ENCODE measurements at places on chromosomes 5 and 9.

DNA sequence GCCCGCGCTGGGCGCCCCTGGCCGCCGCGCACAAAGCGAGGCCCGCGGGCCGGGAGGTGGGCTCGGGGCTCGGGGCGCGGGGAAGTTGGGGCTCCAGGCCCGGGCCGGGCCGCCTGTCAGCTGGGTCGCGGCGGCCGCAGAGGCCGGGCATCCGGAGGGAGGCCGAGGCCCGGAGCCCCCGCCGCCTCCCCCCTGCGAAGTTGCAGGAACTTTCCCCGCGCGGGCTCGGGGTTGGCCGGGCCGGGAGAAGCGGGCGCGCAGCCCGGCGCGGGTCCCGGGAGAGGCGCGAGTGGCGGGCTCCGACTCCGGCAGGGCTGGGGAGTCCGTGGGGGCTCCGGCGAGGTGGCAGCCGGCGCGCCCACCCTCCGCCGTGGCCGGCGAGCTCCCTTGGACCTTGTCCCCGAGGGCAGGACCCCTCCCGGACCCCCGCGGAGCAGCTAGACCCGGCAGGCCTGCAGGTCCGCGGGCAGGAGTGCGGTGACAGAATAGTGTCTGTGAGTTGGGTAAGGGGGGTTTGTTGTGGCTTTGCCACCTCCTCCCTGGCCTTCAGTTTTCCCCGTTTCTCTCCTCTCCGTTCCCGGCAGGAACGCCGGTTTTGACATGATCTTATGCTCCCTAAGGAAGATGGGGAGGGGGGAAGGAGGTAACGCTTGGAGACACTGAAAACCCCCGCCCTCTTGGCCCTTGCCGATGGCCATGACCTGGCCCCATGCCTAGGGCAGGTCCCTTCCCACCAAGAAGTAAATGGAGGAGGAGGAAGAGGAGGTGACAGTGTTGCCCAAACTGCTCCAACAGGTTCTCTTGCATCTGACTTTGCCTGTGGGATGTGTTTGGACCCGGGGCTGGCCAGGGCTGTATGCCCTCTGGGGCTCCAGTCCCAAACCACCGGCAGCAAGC lies 942 bp downstream of the PHF2 start:
- DNase-seq = peak; percentile 91

DNA sequence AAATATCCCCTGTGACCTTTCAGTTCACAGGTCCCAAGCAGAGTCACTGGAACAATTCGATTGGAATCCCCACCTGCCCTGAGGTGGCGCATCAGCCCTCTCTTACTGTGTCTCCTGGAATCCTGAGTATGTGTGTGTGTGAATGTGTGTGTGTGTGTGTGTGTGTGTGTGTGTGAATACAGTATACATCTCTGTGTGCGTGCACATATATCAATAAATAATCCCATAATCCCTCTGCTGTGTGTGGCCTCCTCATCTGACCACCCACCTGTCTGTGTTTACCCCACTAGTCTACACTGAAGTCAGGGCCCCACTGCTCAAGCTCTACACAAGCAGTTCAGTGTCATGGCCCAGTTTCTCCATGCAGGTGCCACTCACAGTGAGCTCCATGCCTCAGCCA lies 187.4 kb downstream of the ERCC6L2 start:
- no peak for DNase-seq

DNA sequence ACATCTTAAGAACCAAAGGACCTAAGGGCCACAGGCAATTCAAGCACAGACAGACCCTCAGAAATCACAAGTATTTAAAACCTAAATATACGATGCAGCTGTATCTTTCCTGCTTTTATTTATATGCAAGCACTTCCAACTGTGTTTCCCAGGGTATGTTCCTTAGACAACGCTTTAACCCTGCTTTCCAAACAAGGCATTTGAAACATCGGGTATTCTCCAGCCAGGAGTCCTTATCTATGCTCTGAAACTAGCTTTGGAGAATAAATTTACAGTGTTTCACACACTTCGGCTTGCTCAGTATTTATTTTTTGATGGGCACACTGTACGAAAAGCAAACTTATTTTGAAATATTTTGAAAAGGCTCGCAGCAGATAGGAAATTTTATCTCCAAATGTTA lies 13.5 kb downstream of the NR6A1 start:
- DNase-seq = no peak

DNA sequence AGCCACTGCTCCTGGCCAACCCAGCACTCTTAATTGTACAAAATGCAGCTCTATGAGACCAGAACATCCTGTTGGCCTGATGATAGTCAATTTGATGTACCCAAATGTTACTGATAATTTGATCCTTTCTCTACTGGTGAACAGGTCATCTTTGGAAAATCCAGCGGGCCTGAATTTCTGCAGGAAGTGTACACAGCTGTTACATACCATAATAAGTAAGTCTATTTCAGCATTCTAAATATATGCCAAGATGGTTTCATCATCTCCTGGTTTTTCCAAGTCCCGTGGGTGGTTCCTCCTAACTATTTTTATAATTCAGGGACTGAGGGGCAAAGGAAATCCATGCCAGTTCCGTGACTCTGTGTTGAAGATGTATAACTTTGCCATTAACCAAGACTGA lies 155.4 kb downstream of the DOCK8 start:
- DNase-seq = no peak

DNA sequence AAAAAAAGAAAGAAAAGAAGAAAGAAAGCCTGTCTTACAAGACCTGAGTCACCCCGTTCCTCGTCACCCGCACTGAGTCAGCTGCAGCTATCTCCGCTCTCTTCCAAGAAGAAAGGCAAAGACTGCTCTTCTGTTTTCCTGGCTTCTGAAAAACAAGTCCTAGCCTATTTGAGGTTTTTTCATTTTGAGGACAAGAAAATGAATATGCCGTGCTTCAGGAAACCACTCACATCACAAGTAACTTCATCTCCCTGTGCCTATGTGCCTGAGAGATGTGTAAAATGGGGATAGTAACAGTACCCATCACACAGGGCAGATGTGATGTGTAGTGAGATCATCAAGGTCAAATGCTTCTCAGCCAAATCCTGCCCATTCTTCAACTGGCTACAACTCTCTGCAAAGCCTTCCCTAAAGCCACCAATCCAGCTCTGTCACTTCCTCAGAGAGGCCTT lies 78.4 kb downstream of the GLDC start:
- DNase-seq = no peak

GRCh38 chr5:151568036-151568435 lies 23.1 kb downstream of the FAT2 start:
- DNase-seq = no peak

DNA sequence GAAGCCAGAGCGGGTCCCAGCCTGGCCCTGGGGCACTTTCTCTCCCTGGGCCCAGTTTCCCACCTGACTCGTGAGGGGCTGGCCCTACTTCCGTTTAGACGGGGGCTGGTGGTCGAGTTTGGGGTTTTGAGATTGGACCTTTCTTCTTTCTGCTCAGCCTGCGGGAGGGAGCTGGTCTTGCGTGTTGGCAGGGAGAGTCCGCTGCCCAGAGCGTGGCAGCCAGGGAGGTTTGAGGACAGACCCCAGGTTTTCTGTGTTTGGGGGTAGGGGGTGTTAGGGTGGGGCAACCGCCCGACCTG lies 6.0 kb upstream of the PITX1 start:
- no peak for DNase-seq

- no peak for DNase-seq
Measured at GRCh38 chr9:134421888-134422287, 95.6 kb downstream of the RXRA start.

DNA sequence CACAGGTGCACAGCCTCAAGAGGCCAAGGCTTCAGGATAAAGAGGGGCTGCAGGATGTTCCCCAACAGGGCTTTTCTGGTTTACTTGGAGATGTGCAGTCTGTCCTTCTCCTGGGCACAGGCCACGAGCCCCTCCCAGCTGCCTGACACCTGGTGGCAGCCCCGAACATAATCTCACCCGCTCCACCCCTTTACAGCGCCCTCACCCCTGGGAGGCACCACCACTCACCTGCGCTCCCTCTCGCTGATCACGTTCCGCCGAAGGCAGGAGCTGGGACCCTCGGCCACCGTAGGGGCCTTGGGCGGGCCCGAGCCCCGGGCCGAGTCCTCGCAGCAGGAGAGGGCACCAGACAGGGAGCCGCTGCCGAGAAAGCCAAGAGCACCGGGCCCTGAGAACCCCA lies 514 bp downstream of the SOHLH1 start:
- no peak for DNase-seq

- DNase-seq = no peak
Measured at GRCh38 chr9:107283623-107284616, 841 bp downstream of the RAD23B start.

GRCh38 chr9:25377039-25377438 lies 301.2 kb downstream of the TUSC1 start:
- DNase-seq = no peak

DNA sequence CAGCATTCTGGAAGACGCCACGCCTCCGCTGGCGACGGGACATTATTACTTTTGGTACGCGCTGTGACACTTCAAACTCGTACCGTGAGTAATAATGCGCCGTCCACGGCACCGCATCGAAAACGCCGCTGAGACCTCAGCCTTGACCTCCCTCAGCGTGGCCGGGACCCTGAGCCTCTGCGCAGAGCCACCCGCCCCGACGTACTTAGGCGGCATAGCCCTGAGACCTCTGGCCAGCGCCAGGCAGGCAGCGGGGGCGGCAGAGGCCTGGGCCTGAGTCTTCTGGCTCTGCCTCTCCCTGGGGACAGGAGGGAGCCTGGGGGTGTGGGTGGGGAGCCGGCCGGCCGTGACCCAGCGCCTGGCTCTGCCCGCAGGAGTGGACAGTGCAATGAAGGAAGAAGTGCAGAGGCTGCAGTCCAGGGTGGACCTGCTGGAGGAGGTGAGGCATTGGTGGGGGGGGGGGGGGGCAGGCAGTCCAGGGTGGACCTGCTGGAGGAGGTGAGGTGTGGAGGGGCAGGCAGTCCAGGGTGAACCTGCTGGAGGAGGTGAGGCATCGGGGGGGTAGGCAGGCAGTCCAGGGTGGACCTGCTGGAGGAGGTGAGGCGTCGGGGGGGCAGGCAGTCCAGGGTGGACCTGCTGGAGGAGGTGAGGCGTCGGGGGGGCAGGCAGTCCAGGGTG lies 8.0 kb downstream of the EGFL7 start:
- no peak for DNase-seq

DNA sequence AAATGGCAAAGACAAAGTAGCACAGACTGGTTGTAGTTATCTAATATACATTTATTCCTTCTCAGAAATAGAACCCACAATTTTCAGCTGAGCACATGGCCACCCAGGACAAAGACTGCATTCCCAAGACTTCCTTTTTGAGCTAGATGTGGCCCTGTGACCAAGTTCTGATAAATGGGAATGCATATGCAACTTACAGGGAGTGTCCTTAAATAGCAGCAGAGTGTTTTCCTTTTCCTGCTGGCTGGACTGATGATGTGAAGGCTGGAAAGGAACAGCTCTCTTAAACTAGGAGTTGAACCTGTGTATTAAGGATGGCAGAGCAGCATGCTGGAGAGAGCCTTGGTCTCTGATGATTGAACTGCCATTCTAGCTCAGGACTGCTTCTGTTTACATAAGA lies 74.7 kb upstream of the TNPO1 start:
- no peak for DNase-seq

- DNase-seq = no peak
Measured at GRCh38 chr5:110738503-110738811, 350 bp upstream of the SLC25A46 start.

- DNase-seq = no peak
Measured at GRCh38 chr9:6224393-6225154, 9.0 kb downstream of the IL33 start.

- no peak for DNase-seq
Measured at GRCh38 chr5:166722939-166723338, 1568.5 kb upstream of the WWC1 start.
